Right ventricle myocardium superior (tissue), 1 donor: ENCODE measurements at places on chromosomes 16 and 17.

DNA sequence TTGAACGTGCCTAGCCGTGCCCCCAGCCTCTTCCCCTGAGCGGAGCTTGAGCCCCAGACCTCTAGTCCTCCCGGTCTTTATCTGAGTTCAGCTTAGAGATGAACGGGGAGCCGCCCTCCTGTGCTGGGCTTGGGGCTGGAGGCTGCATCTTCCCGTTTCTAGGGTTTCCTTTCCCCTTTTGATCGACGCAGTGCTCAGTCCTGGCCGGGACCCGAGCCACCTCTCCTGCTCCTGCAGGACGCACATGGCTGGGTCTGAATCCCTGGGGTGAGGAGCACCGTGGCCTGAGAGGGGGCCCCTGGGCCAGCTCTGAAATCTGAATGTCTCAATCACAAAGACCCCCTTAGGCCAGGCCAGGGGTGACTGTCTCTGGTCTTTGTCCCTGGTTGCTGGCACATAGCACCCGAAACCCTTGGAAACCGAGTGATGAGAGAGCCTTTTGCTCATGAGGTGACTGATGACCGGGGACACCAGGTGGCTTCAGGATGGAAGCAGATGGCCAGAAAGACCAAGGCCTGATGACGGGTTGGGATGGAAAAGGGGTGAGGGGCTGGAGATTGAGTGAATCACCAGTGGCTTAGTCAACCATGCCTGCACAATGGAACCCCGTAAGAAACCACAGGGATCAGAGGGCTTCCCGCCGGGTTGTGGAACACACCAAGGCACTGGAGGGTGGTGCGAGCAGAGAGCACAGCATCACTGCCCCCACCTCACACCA, 724 bp downstream of the GAA start:
- DNase-seq = peak; percentile 55

DNA sequence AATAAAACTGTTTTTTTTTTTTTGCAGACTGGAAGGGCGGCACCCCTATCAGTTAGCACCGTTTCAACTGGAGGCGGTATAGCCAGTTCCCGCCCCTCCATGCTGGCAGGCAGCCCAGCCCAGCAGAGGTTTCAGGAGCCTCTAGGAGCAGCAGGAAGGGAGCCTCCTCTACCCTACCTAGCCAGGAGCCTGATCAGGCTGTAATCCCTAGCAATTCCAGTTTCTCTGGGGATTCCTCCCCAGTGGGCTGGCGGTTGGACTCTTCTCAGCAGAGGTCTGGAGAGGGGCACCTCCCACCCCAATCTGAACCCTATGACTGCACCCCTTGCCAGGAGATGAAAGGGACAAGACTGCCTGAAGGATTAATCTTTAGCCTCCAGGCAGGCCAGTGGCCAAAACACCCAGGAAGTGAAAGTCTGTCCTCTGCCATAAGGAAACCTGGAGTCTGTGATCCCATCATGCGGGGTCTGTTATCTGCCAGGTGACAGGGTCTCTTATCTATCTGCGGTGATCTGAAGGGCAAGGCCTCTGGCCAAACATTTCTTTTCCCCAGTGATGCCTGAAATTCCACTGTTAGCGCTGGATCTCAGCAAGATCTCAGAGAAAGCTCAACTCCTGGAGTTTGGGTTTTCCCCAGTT, 4.9 kb upstream of the CDH1 start:
- no peak for DNase-seq

DNA sequence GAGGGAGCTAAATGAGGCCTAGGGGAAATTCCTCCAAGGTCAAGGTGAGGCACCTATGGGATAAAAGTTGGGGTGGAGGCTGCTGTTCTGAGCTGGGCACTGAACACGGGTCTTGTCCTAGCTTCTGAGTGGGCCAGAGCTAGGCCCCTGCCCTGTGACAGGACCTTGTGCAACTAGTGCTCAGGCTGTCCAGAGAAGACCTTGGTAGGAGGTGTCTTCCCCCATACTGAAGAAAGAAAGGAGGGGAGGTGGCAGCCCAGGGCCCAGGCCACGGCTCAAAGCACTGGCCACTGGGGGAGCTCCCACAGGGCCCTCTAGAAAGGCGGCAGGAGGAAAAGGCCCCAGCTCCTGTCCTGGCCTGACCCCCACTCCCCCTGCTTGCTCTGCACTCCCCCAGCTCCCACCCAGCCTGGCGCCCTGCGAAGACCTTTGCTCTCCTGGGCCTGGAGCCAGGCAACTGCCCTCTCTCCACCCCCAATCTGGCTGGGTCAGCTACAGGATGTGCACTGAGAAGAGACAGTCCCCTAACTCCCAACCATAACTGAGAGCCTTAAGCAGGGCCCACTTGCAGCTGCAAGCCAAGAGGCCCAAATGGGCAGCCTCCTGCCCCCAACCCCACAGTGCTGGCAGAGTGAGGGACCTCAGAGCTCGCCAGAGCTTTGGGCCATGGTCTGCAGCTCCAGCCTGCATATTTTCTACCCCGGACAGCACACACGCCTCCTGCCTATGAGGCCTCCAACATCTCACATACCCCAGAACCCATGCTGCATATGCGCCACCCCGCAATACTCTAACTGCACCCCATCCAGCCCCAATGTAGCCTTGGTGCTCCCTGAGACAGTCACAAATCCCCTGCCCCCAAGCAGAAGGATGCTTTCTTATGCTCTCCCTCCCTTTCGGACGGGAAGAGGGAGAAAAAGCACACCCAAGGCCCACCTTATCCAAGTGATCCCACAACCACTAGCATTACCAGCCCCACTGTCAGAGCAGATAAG, 15.3 kb downstream of the HSD11B2 start:
- DNase-seq = peak; percentile 76

- no peak for DNase-seq
These were observed 23.3 kb upstream of the ERCC4 start for GRCh38 chr16:13896543-13897182.

- DNase-seq = no peak
These were observed 299.8 kb upstream of the ZFHX3 start for GRCh38 chr16:73347500-73348375.

DNA sequence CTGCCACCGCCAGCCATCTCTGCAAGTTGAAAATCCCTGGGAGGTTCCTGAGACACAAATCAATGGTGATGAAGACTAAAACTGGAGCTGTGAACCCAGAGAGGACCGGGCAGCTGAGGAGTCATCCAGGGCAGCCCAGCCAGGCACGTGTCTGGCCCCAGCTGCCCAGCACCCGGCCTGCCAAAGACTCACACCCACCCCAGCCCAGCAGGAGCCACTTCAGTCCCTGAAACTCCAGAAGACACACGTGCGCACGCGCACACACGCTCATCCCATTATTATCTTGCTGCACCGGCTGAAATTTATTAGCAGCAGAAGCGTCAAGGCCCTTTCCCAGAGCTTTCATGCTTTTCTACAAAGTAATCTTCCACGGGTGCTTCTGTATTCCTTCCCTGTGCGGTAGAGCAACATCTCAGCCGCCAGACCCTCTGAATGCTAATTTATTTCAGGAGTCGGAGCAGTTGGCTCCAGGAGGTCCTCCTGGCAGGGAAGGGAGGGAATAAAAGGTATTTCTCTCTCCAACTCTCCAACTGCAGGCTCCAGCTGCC, 59.8 kb upstream of the RBFOX3 start:
- DNase-seq = no peak

DNA sequence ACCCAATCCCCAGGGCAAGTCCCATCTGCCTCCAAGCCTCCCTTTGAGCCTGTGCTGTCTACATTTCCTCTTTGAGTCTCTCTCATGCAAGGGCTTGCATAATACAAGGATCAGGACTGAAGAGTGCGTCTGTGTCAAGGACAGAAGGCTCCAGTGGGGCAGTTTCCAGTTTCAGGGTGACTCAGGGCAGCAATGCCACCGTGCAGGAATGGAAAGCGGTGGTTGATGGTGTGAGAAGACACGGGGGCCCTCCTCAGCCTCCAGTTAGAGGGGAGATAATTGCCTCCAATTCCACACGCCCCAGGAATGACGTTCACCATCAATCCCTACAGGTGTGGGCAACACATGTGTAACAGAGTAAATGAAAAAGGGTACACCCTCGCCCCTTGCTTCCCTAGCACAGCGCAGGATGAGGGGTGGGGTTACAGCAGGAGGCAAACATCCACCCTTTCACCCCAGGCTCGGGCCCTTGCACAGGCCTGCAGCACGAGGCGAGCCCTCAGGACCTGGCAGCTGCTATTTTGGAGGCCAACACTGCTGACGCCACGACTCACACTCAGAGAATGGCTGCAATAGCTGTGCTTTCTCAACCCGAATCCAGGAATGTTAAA, 24.8 kb upstream of the SLC25A19 start:
- peak; percentile 58 for DNase-seq

- no peak for DNase-seq
These were observed 35.7 kb downstream of the GNAO1 start for GRCh38 chr16:56226845-56227525.

GRCh38 chr16:75446416-75446815, 13.1 kb upstream of the CFDP1 start:
- DNase-seq = no peak

DNA sequence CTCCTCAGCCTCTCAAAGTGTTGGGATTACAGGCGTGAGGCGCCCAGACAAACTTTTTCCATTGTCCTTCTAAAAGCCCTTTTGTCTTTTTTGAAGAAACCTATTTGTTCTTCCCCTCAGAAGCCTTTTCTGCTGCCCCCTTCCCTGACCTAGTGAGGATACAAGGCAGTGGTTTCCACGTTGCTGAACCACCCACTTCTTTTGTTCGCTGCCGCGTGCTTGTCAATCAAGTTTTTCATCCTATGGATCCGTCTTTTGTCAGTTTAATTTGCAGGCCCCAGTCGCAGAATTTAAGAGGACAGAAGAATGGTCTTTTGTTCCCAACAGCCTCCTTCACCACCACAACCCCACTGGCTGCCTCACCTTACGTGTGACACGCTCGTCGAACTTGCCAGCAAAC, 20.2 kb upstream of the GNG13 start:
- DNase-seq = no peak

- peak; percentile 97 for DNase-seq
These were observed at the start of gene AP1G1 for GRCh38 chr16:71808593-71809459. AP1G1 (minus strand) TSS chr16:71808834; CDS start chr16:71789479, 19,355 bp downstream.

- DNase-seq = no peak
These were observed 6.6 kb downstream of the CHMP6 start for GRCh38 chr17:80998118-80998747.

GRCh38 chr17:69075823-69076222, 15.1 kb upstream of the ABCA9 start:
- DNase-seq = no peak

GRCh38 chr16:24883714-24884151, 38.0 kb downstream of the SLC5A11 start:
- DNase-seq = no peak

DNA sequence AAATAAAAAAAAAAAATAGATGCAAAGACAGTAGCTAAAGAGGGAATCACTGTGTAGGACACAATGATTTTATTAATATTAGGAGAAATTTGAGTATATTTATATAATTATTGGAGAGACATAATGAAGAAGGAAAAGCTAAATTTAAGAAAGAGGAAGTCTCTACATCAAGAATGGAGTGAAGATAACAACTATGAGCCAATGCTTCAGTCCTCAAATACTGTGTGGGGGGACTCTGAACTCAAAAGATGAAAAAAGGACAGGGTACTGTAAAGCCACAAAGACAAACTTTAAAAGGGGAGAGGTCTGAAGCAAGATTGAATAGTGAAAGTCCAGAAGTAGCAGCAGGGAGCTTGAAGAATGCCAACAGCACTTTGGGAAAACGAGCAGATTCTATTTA, 44.7 kb downstream of the SKAP1 start:
- no peak for DNase-seq

DNA sequence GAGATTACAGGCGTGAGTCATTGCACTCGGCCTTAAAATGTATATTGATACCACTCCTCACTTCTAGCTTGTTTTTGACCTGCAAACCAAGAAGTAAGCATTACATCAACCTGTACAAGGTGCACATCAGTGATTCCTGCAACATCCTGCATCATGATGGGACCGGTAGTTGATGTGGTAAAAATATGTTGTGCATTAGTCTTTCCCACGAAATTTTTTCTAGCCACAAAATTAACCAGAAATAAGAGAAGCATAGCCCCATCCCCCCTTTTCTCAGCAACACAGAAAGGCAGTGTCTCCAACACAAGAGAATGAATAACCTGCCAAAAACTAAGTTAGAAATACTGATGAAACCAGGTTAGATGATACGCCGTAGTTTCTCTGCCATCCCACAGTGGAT, 21.1 kb upstream of the NSMCE1 start:
- no peak for DNase-seq

DNA sequence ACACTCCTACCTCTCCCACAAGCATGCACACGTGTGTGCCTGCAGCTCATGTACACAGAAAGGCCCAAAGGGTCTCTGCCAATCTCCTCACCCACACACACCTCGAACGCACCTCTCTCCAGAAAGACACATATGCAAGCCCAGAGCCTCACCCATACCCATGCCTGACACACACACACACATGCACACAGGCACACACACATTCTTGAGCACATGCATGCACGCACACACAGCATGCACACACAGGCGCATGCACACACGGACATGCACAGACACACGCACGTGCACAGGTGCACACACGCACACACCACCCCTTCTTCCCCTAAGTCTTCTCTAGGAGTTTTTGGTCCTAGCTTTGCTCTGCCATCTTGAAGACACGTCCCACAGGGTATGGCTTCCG, 48.7 kb upstream of the CACNG4 start:
- no peak for DNase-seq

GRCh38 chr16:59964232-59964924, 1230.3 kb upstream of the GOT2 start:
- DNase-seq = no peak

DNA sequence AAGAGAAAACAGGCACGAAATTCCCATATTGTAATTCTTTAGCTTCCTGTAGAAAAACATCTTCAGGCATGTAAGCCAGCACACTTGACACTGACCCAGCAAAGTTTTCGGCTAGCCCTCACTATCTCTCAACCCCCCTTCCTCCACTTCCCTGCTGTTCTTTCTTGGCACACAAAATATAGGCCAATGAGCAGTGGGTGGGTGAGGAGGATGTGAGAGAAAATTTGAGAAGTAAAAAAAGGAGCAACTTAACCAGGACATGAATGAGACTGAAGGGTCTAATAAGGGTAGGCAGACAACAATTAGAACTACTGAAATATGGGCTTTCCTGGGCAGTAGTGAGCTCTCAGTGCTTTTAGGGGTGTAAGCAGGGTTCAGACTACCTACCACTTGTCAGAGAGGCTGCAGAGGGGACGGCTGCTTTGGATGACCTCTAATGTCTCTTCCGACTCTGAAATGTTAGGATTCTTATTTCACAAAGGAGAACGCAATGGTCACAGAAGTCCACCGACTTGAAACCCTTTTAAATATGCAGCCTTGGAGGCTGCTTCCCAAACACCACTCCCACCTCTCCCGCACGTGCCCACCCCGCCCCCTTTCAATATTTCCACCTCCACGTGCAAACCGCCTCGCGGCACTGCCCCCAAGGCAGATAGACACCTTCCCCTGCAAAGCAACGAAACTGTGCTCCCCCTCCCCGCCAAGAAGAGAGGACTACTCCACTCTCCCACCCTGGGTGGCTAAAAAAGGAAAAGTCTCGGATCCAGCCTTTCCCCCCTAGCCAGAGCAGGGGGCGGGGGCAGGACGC, 889 bp downstream of the MBTD1 start:
- DNase-seq = no peak

GRCh38 chr17:45128331-45128730, 4.0 kb downstream of the PLCD3 start:
- DNase-seq = peak; percentile 39

- no peak for DNase-seq
These were observed 195.3 kb downstream of the ZNF423 start for GRCh38 chr16:49660626-49661025.
